ENCODE measurements at places on chromosomes 6 and 20. TPM values are rescaled to one million over a fixed set of nuclear protein-coding genes. Genes with fewer than 3 reads are reported as not detected.

DNA sequence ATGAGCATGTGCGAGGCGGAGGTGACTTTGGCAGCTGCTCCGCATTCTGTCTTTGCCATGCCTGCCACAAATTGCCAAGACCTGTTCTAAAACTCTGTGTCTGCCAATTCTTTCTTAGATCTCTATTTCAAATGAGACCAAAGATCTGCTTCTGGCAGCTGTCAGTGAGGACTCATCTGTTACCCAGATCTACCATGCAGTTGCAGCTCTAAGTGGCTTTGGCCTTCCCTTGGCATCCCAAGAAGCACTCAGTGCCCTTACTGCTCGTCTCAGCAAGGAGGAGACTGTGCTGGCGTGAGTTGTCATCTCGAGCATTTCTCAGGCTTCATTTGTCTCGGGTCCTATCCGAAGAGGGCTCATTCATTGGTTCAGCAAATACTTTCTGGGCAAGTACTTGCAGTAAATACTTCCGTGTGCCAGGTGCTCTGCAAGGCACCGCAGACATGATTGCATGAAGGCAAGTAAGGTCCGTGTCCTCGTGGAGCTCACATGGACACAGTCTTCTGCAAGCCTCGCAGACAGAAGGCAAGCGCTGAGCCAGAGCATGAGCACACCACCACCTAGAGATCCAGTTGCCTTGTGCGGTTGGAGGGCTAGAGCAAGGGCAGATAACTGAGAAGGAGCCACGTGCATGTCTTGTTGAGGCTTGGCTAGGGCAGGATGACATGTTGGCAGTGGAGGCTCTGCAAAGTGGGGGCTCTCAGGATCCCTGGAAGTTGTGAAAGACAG is 19.7 kb upstream of the MROH8 start:
- peaks cover 25% of the 10 kb centered on the region for H3K36me3 ChIP-seq
- H3K4me1 ChIP-seq = peaks cover 23% of the 10 kb centered on the region
- H3K4me3 ChIP-seq = no peak overlapping the region
- DNase-seq = no peak
- H3K27ac ChIP-seq = no peak overlapping the region

- DNase-seq = peak; percentile 22
- no peak overlapping the region for H3K27ac ChIP-seq
- H3K4me3 ChIP-seq = no peak overlapping the region
- H3K36me3 ChIP-seq = peaks cover 15% of the 10 kb centered on the region
- H3K4me1 ChIP-seq = peaks cover 7% of the 10 kb centered on the region
These were observed 46.1 kb downstream of the LYRM4 start for GRCh38 chr6:5214570-5215052.

DNA sequence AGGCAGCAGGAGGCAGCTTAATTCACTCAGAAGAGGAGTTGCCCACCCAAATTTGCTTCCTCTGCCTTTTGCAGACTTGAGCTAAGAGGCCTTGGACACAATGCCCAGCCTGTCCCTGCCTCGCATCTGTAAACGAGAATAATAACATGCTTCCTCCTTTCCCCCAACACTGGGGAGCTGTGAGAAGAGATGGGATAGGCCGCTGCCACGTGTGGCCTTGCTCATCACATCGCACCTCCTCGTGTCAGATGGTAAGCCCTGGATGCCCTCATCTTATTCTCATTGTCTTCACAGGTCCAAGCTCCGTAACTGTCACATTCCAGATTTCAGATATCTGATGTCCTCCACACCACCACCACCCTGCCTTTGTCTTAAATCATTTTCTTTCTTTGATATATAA is 13.1 kb upstream of the TUBB2B start:
- peaks cover 47% of the 10 kb centered on the region for H3K27me3 ChIP-seq
- no peak for DNase-seq
- H3K4me3 ChIP-seq = no peak overlapping the region
- no peak overlapping the region for H3K27ac ChIP-seq
- no peaks in the 10 kb centered on the region for H3K4me1 ChIP-seq

DNA sequence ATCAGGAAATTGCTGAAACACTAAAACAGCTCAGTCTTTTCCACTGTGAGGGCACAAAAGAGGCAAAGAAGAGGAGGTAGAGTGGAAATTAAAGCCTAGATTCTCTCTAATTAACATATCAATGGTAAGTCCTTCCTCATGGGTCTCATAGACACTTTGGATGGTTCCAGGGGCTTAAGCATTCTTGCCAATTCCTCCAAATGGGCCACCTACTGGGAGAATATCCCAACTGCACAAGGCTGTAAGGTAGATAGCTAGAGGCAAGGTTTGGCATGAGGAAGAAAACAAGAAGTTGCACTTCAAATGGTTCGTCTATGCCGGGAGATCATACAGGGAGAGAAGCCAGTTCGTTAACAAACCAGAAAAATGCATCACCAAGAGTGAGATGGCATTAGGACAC is 107.6 kb upstream of the KHDRBS2 start:
- H3K27ac ChIP-seq = no peak overlapping the region
- H3K4me1 ChIP-seq = no peaks in the 10 kb centered on the region
- no peaks in the 10 kb centered on the region for H3K36me3 ChIP-seq
- H3K4me3 ChIP-seq = no peak overlapping the region
- no peaks in the 10 kb centered on the region for H3K27me3 ChIP-seq
- DNase-seq = no peak

DNA sequence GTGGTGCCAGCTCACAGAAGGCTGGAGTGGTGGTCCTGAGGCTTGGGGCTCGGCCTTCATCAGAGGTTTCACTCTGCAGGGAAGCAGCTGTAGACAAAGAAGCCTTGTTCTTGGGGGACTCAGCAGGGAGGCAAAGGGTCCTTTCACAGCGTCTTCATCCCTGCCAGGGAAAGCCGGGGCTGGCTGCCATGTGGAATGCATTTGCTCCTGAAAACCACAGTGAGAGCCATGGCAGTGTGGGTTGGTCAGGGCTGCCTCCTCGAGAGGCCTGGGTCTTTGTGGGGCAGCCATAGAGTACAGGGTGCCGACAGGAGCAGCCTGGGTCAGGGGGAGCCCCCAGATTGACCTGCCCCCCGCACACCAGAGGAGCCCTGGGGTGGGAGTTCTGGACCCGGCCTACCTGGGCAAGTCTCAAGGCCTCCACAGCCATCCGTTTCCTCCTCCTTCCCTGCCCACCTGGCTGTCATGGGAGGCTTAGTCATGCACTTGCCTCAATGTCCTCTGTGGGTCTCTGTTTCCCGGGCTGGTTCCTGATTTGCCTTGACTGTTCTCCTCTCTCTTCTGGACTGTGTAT is 144.0 kb downstream of the CDC5L start:
- no peak overlapping the region for H3K27ac ChIP-seq
- no peak for DNase-seq
- peaks cover 19% of the 10 kb centered on the region for H3K27me3 ChIP-seq
- no peak overlapping the region for H3K4me3 ChIP-seq

The ASIP gene
- not detected for total RNA-seq

DNA sequence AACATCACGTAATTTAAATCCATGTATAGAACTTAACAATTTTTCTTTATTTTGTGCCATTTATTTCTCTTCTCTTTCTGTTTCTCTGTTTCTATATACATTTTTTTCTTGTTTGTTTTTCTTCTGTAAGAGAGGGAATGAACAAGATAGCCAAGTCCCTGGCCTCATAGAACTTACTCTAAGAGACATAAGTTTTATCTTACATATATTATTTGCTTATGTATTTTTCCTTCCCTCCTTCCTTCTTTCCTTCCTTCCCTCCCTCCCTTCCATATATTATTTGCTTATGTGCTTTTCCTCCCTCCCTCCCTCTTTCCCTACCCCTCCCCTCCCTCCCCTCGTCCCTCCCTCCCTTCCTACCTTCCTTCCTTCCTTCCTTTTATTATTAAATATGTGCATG is 13.0 kb downstream of the DOK5 start:
- DNase-seq = no peak
- no peaks in the 10 kb centered on the region for H3K4me1 ChIP-seq
- H3K27me3 ChIP-seq = peaks cover 31% of the 10 kb centered on the region
- H3K4me3 ChIP-seq = no peak overlapping the region
- H3K27ac ChIP-seq = no peak overlapping the region
